ENCODE measurements at places on chromosomes 6 and 20.

- DNase-seq, result peak; percentile 78
These were observed 45.9 kb downstream of the CD164 start for GRCh38 chr6:109336221-109336961.

- DNase-seq, result no peak
These were observed 1.2 kb downstream of the SERPINB6 start for GRCh38 chr6:2970034-2970685.

DNA sequence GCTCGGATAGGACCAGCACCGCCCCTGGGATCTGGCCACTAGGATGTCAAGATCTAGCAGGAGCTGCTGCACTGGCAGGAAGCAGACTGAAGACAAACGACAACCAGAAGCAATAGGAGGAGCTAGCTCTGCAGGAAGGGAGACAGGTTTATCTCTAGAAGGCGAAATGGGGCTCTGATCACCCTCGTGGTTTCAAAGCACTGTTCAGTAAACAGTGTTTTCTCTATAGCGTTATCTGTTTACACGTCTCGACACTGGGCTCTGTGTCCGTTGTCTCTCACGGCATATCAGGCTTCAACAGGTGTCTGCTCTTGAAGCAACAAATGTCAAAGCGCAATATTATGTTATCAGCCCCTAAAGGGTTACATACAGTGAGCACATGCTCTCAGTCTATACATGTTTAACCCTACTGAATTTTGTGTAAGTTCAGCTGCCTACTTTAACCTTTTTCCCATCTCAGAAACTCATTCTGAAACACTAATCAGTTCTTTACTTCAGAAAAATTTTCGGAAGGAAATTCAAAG, 23.8 kb downstream of the TMEM14B start:
- no peak for DNase-seq

- DNase-seq, result peak; percentile 71
These were observed 1.7 kb downstream of the LOC128125822 start for GRCh38 chr6:63573899-63574553.

- no peak for DNase-seq
These were observed 144.3 kb upstream of the MLN start for GRCh38 chr6:33947916-33948594.

GRCh38 chr6:84227044-84227433, 404 bp downstream of the CEP162 start:
- DNase-seq, result no peak

DNA sequence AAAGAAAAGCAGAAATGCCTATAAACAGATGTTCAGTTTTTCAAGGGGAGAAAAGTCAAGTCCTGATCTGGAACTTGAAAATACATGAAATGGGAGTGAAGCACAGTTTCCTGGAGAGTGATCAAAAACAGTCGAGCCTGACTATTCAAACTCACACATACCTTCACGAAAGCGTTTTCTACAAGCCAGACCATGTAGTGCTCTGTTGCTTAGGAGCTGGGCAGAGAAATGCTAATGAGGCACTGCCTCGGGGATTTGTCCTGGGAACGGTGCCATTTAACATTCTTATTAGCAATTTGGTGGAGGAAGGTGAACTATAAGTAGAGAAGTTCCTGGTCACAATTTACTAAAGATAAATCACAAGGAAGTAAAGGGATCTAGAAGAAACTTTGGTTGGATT, 5.9 kb downstream of the NHSL1 start:
- peak; percentile 48 for DNase-seq

- DNase-seq, result no peak
These were observed 141.4 kb downstream of the KHDC1L start for GRCh38 chr6:73083886-73084285.

GRCh38 chr20:3248167-3248992, 9.4 kb upstream of the SLC4A11 start:
- DNase-seq, result peak; percentile 44

- no peak for DNase-seq
These were observed 92.1 kb downstream of the CDH26 start for GRCh38 chr20:60050193-60050947.

DNA sequence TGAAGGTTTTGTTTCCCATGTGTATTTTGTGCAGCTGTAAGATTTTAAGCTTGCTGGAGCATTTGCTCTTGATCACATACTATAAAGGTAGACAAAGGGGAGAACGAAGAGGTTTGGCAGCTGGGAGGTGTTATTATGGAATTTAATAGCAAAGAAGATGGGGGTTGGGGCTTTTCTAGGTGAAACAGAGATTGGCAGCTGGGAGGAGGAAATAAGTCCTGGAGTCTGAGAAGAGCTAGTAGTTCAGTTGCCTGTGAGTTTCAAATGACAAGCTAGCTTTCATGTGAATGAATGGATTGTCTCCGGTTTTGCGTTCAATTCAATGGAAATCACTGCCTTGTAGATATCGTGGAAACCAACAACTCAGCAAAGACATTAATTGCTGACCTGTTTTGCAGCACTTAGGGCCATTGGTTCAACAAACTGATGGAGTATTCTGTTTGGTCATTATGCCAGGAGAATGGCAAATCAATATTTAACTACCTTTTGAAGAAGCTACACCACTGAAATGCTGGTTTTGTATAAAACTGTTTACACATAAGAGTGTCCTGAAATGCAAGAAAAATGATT, 38.1 kb upstream of the FLRT3 start:
- DNase-seq, result no peak

GRCh38 chr6:116047173-116047933, 13.3 kb downstream of the FRK start:
- DNase-seq, result peak; percentile 43

- no peak for DNase-seq
These were observed 15.0 kb upstream of the MRAP2 start for GRCh38 chr6:84018453-84019061.

DNA sequence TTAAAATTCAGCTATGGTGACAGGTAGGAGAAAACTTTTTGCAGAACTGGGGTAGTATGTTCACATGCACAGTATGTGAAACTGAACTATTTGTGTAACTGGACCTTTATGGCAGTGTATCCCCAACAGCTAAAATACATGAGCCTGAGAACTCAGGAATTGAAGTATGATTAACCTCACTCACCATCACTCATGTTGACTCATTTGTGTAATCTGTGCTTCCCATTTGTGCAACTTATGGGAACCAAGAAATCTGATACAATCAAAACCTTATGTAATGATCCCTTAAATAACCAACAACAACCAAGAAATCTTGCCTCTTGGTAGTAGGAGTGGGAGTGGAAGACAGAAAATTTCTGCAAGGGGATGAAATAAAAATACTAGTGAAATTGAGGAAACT, 674.9 kb downstream of the HDGFL1 start:
- peak; percentile 94 for DNase-seq

- DNase-seq, result no peak
These were observed 77.6 kb downstream of the RIN2 start for GRCh38 chr20:19835533-19836222.

GRCh38 chr6:131924881-131925474, 26.2 kb downstream of the CCN2 start:
- peak; percentile 67 for DNase-seq

DNA sequence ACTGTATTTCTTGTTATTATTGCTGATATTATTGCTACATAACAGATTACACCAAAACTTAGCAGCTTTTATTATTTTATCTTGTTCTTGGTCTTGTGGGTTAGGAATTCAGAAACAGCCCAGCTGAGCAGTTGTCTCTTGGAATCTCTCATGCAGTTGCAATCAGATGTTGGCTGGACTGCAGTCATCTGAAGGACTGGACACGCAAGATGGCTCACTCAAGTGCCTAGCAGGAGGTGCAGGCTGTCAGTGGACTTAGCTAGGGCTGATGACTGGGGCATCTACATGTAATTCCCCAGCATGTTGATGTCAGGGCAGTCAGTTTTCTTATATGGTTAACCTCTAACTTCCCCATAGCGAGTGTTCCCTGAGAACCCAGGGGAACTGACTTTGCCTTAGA, 128.6 kb upstream of the PLCB4 start:
- no peak for DNase-seq

DNA sequence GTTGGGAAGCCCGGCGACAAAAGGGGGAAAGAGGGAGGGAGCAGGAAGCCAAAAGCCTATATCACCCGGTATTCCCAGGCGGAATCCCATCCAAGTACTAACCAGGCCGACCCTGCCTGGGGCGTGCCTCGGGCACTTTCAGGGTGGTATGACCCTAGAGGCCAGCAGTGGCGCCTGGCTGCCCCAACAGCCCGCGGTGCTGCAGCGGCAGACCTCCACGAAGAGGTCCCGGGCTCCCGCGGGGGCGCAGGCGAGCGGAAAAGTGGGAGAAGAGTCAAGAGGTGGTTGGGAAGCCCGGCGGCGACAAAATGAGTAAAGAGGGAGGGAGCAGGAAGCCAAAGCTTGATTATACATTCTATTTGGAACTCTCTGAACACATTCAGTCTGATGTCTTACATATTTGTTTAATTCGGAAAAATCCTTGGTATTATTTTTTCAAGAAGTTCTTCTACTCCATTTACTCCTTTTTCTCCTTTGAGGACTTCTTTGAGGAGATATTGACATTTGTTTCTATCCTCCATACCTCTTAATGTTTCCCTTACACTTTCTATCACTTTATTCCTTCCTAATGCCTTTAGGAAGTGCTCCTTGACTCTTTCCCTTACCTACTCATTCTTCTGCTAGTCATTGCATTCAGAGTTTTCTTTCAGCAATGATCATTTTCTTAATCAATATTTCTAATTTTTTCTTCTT, 11.5 kb downstream of the TREML4 start:
- no peak for DNase-seq

DNA sequence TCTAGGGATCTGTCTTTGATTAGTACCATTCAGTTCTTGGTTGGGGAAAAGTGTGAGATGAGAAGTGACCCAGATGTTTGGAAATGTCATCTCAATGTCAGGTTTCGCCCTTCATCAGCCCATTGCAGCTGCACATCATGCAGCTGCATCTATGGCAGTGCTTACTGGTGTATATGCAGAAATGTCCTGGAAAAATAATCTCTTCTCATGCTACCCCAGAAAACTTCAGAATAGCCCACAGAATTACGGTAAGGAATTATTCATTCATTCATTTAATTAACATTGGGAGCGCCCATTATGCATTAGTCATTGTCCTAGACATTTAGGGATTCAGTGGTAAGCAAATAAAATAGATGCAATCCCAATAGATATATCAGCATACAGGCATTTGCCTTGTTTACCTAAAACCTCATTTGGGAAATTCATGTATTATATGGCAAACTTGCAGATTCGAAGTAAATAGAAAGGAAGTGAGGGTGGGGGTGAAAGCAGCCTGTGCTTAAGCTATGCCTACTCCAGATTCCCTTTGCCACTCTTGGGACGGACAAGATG, 89.2 kb downstream of the PDE7B start:
- peak; percentile 34 for DNase-seq

DNA sequence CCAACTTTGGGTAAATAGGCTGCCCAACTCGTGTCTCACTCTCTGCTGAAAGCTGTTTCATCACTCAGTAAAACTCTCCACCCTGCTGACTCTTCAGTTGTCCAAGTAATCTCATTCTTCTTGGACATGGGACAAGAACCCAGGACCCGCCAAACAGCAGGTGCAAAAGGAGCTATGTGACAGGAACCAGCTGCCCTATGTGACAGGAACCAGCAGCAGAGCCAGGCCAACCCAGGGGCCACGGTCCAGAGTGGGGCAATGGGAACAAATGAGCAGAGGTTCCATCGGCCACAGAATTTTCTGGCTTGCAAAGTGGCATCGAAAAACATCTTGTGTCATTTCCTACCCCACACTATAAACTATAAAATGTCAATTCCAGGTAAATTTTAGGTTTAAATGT, 56.5 kb downstream of the MOXD1 start:
- DNase-seq, result no peak

GRCh38 chr6:3723966-3724365, 27.5 kb downstream of the PXDC1 start:
- no peak for DNase-seq

- peak; percentile 98 for DNase-seq
These were observed 8.5 kb upstream of the SOD2 start for GRCh38 chr6:159701413-159701999.

GRCh38 chr6:99138445-99138844, 190.7 kb upstream of the FBXL4 start:
- no peak for DNase-seq

DNA sequence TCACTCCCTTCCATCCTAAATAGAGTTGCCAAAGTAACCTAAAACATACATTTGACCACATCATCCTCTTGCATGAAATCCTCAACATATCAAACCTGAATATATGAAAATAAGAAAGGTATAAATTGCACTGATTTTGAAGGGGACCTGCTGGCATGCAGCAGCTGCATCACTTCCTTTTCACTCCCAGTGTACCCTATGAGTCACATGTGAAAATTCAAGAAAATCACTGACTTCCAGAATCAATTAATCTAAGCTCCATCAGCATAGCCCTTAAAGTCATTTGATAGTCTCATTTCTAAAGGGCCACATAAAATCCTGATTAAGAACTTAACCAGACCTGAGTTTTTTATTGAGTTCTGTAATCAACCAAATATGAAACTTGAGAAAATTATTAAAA, 24.3 kb downstream of the SNX14 start:
- DNase-seq, result peak; percentile 71

DNA sequence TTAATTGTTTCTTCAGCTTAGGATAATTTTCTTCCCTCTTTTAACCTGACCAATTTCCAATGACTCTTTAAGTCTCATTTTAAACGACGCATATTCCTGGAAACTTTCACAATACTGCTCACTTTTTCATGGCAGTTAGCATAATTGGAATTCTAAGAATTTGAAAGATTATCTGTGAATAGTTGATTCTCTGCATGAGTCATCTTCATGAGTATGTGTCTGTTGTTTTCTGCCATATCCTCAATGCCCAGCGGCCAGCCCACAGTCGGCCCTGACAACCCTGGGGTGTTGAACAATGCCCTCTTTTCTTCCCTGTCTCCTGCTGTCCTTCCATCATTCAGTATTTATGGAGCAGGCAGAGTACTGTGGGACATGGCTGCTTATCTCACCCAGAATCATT, 554.2 kb downstream of the CDH26 start:
- DNase-seq, result peak; percentile 59

DNA sequence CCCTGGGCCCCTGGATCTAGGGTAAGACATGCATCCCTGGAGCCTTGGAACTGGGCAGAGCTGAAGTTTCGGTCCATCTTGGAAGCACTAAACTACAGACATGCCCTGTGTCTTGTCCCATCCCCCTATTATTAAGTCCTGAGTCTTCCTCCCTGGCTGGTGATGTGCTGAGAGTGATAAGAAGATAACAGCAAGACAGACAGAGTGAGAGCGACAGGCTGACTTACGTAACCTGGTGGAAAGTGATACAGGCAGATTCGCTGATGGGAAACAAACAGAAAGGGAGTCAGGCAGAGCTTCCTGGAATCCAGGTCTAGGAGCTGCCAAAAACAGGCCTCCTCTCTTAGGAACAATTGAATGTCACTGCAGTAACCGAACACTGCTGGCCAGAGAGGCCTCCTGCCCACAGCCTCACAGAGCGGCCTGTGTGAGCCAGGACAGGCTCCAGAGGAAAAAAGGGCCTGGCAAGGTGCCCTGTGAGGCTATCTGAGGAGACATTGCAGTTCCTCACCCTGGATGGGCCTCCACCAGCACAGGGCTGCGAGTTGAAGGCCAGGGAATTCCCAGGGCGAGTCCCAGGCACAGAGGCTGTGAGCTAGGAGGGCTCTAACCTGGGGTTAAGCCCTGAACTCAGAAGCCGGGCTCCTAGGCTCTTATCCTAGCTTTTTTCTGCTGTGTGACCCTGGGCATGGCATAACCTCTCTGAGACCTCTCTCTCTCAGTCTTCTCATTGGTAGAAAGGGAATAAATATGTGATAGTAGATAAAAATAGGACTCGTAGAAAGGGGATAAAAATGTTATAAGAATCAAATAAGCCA, 34.2 kb upstream of the B4GALT5 start:
- peak; percentile 51 for DNase-seq

Measured in fibroblast of mammary gland (primary cell).